ENCODE measurements at places on chromosomes 13 and 19.

DNA sequence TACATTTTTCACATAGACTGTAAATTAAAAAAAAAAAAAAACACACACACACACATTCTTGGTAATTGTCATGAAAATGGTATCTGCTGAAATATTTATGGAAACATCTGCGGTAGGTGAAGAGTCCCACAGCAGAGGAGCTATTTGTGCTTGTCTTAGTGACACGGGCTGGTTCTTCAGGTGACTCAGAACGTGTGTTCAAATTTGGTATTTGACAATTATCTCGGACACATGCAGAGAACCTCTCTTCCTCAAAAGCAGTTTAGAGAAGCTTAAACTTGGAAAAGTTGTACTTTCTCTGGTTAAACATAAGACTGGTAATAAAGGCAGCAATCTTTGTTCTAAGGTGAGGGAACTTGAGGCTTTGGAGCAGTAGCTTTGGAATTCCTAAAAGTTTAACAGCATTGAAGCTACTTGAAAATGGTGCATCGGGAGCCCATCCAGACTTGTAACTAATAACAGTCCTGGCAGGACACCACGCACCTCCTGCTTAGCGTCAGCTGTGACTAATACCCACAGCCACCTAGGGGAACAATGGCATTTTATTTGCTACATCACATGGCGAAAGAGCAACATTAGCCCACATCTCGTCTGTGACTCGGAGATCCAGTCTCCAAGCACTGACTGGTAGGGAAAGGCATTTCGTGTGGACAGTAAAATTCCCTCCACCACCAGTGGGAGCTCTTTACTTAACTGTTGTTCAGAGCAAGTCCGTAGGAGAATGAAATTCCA lies 1505.1 kb upstream of the SLC10A2 start:
- no peak for DNase-seq

DNA sequence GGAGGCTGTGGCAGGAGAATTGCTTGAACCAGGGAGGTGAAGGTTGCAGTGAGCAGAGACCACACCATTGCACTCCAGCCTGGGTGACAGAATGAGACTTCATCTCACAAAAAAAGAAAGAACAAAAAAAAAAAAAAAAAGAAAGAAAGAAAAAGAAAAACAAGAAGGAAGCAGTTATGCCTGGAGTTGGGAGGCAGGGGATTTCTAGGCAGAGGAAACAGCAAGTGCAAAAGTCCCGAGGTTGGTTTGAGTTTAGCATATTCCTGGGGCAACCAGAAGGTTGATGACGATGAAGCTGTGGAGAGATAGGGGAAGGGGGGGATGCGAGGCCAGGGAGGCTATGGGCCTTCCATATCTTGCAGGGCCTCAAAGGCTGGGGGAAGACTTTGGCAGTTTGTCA lies 11.5 kb upstream of the EML2 start:
- DNase-seq = no peak

DNA sequence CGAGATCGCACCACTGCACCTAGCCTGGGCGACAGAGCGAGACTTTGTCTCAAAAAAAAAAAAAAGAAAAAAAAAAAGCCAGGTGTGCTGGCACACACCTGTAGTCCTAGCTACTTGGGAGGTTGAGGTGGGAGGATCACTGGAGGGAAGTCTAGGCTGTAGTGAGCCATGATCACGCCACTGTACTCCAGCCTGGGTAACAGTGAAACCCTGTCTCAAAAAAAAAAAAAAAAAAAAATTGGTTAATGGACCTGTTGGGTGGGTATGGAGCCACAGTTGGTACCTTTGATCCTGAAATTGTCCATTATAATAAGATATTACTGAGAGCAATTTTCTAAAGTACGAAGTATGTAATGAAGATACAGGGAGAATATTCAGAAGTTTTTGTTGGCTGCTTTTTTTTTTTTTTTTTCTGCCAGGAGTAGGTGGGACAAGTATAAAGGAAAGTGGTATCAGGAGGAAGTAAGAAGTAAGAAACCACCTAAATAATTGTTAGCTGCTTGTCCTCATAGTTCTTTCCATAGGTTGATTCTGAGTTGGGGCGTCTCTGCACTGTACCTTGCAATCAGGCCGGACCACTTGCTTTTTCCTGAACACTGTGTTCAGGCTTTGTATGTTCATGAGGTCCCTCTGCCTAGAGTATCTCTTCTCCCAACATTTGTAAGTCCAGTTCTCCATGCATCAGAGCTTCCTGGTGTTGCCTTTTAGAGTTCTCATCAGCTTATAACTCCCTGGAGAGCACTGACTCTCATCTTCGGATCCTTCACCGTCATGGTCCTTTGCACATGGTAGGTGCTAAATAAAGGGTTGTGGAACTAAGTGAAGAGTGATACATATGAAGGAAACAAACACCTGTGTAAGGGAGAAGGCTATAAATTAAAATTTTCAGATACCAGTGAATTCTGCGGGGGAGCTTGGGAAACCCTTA lies 31.7 kb downstream of the ARHGAP35 start:
- DNase-seq = no peak

DNA sequence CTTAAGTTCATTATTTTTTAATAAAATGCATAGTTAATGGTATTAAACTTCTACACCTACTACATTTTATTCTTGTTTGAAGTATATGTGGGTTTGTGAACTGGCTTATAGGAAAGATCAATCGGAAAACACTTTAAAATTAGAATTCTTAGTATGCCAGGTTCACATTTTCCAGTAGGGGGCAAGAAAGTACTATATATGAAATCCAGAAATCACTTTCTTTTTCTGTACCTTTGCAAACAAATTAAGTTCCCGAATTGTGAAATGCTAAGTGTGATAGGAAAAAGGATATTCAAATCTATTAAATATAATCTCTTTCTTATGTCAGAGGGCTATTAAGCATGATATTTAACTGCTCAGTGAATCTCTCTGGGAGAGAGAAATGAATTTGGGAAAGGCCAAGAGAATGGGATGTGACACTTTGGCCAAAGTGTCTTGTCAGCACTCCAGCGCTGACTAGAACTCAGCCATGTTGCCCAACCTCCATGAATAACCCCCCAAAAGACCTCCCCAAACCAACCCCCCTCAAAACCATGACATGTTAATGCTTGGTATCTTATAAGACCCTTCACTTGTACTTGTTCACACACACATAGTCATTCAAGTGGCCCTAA lies 122.6 kb upstream of the SLC10A2 start:
- no peak for DNase-seq

DNA sequence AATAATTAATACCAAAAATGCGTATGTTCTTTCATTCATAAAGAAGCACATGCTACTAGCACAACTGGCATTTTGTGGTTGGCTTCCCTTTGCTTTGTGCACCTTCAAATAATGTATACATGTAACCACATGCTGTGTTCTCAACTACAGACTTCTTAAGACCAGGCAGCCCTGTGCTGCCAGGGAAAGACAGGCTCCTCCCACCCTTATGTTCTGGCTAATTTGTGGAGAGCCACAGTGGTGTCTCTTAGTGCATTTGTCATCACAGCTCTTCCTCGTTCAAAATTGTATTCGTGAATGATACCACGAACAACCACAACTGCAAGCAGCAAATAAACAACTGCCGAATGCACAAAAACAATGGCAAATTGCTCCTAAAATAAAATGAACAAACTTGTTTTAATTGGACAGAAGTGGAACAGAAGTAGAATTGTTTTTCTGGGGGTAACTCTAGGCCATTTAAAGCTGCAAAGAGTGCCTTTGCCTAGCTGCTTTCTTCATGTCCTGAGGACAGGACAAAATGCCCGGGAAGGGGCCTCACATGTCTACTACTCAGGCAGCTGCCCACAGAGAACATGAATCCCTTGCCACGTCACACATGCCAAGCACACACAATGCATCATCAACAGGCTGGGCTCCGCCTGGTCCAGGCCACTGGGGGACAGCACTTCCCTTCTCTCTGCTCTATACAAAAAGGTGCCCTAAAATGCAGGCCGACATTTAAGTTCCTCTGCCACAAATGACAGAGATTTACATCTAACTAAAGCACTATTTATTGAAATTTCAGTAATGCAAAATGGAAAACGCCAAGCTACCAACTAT lies 21.7 kb downstream of the IRS2 start:
- no peak for DNase-seq

DNA sequence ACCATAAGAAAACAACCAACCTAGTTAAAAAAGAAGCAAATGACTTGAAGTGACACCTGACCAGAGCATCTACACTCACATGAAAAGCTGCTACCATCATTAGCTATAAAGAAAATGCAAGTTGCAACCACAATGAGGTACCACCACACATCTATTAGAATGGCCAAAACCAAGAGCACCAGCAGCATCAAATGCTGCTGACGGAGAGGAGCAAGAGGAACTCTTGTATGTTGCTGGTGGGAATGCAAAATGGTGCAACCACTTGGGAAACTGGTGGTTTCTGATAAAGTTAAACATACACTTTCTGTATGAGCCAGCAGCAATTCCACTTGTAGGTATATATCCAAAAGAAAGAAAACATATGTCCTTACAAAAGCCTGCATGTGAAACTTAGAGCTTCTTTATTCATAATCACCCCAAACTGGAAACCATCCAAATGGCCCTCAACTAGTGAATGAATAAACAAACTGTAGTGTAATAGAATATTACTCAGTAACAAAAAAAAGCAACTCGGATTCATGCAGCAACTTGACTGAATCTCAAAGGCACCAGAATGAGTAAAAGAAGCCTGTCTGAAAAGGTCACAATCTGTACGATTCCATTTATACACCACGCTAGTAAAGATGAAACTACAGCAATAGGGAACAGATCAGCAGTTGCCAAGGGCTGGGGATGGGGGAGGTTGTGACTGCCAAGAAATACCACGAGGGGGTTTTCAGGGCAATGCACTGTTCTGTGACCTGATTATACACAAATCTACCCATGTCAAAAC lies 60.9 kb upstream of the RANBP3 start:
- peak; percentile 52 for DNase-seq

- no peak for DNase-seq
Observed at GRCh38 chr13:74194846-74195245, 60.6 kb upstream of the KLF12 start.

- no peak for DNase-seq
Observed at GRCh38 chr13:78465250-78465649, 138.1 kb downstream of the POU4F1 start.

GRCh38 chr19:8126511-8126910 lies 22.9 kb downstream of the FBN3 start:
- DNase-seq = no peak

DNA sequence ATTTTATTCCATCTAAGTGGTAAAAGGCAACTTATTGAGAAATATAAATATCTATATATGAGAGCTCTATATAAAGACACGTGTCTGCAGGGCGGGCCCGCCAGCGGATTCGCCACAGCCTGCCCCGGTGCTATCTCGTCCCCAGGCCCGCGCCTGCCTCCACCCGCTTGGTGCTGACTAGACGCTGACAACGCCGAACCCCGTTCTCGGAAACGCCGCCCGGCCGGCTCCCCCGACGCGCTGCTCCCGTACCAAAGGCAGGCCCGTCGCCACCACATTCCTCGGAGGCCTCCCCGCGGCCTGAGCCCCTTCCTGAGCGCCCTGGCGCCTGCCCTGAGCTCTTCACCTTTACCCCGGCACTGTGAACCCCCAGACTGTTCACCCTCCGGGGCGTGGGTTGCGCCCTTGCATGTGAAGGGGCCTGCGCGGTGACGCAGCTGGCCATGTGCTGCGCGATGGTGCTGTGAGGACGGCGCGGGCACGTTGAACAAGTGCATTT lies 6.0 kb downstream of the PLEKHJ1 start:
- DNase-seq = no peak

DNA sequence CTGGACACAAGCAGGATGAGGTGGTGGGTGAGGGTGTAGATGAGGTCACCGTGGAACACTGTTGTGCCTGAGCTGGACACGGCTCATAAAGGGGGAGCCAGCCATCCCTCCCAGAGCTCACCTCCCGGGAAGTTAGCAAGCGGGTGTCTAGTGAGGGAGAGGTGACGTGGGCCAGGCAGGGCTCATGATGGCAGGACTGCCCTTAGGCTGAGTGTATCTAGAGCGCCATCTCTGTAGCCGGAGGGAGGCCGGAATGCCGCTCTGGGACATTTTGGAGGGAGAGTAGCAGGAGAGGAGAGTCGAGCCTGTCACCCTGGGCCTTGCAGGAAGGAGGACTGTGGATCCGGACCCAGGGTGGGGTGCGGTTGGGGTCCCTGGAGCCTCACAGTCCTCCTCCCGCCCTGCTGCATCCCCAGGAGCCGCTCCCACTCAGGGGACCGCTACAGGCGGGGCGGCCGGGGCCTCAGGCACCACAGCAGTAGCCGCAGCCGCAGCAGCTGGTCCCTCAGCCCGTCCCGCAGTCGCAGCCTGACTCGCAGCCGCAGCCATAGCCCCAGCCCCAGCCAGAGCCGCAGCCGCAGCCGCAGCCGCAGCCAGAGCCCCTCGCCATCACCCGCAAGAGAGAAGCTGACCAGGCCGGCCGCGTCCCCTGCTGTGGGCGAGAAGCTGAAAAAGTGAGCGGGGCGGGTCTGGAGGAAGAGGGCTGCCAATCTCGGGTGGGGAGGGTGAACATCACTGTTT lies 9.2 kb downstream of the ZNF296 start:
- DNase-seq = no peak

DNA sequence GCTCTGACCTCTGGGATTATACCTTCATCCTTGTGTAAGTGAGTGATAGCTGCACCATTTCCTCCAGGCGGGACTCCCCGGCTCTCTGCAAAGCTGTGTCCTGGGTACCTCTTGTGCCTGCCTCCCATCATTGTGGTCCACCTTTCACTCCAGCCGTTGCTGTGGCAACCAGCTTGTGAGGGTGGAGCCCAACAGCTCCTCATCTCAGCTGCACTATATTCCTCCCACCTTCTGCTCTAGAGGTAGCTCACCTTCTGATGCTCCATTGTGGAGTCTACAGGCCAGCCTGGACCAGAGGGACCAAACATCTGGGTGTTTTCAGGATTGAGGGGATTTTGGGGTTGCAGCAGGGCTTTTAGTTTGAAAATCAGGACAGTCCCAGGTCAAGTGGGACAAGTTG lies 708.2 kb downstream of the UQCRFS1 start:
- DNase-seq = no peak

DNA sequence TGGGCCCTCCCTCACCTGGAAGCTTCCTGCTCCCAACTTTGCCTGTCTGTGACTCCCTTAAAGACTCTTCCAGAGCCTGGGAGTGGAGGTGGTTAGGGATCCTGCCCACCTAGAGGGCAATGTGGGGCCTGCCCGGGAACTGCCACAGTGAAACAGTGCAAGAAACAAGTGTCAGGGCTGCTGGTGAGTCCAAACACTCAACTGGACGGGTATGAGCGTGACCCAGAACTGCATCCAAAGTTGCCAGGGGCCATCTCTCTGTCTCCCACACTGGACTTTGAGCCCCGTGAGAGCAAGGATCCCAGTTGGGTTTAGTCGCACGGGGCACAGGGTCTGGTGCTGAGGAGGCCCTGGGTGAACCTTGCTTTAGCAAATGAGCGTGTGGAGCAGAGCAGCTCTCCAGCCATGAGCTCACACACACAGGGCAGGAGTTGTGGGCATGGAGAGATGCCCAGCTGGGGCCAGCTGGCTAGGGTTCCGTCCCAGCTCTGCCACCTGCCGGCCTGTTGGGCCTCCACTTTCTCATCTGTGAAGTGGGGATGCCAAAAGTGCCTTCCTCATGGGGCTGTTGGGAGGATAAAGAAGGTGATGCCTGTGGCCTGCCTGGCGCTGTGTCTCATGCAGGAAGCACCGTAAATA lies 2.8 kb upstream of the NUMBL start:
- DNase-seq = no peak

- no peak for DNase-seq
Observed at GRCh38 chr13:66887088-66887487, 343.0 kb downstream of the PCDH9 start.

- DNase-seq = peak; percentile 37
Observed at GRCh38 chr13:60448907-60449510, 52.0 kb downstream of the TDRD3 start.
